Activated CD4-positive, CD25-positive, alpha-beta regulatory T cell treated with anti-CD3 and anti-CD28 coated beads, Interleukin-2, amount 50 U/mL, for 24 hours (primary cell): ENCODE measurements at places on chromosomes 5 and 9.

DNA sequence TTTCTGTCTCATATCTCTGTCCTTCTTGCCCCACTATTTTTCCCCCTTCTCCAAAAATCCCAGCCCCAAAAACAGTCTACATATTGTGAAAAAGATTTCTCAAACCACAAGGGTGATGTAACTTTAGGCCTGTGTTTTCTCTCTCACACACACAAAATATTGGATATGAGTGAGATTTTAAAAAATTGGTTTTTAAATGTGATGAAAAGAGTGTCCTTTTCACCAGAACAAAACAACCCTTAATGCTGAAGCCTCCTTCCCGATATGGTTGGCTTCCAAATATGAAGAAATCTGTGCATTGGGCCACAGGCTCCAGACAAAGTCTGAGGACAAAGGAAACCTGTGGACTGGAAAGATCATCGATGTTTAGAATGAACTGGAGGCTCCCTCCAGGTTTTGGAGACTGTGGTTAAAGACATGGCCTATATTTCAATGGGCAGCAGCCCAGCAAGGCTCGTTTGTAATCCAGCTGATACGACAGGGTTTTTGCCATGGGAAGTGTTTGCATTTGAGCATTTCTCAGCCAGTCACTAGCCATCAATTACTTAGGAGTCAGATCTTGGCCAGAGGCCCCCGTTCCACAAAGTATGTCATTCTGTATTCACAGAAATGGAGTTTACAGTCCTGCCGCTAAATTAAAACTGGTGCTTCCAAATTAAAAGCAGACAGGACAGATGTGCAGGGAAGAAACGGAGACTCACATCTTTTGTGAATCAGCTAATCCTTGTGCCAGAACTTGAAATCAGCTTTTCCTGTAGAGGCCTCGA is 546.3 kb downstream of the EBF1 start:
- ATAC-seq = no peak

GRCh38 chr5:145697251-145697990 is 137.7 kb downstream of the PRELID2 start:
- no peak for ATAC-seq

- no peak for ATAC-seq
Measured at GRCh38 chr5:77569409-77569808, 69.1 kb downstream of the OTP start.

DNA sequence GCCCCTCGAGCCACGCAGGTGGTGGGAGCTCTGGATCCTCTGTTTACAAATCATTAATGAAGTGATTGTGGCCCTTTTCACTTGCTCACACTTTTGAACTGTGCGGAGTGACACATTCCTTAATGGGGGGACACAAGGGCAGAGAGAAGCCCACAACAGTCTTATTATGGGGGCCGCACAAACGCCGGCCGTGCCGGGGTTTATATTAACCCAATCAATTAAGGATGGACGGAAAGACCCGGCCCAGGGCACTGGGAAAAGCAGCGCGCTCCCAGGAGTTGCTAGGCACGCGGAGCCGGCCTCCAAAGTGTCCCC is 634.8 kb downstream of the IRX1 start:
- ATAC-seq = no peak

- no peak for ATAC-seq
Measured at GRCh38 chr5:68540798-68541590, 325.4 kb downstream of the PIK3R1 start.

DNA sequence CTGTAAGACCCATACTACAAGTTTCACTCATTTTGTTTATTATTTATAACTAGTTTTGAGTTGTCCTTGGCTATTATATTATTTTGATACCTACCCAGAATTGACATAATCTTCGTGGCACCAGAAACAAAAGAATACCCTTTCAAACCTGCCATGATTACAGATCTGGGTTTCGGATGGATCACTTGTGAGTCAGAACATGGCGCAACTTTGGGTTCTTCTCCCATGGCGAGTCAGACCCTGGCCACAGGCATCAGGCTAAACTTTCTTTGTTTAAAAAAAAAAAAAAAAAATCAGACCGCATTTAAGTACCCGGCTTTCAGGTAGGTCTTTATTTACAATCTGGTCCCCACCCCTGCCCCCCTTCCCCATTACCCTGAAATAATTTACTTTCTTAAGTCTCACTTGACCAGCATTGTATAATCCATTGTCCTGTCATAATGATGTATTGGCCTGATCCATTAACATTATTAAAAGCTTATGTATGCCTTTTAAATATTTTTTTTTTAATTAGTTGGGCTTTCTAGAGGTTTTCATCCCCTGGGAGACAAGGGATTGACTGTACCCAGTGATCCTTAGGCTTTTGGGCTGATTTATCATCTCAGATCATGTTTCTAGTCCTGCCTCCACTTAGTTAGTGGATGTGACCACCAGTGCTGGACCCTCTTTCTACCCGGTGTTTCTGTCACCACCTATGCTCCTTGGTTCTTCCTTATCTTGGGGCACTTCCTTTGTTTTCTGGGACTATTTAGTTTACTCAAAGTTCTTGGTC is 43.9 kb downstream of the F2RL2 start:
- ATAC-seq = no peak

GRCh38 chr5:146440353-146440752 is 6.8 kb upstream of the TCERG1 start:
- ATAC-seq = no peak

GRCh38 chr5:89053547-89053946 is 170.6 kb upstream of the MEF2C start:
- ATAC-seq = no peak

GRCh38 chr9:89370593-89370992 is 52.3 kb downstream of the SECISBP2 start:
- no peak for ATAC-seq

GRCh38 chr5:52204310-52204709 is 583.4 kb upstream of the ITGA1 start:
- ATAC-seq = no peak

DNA sequence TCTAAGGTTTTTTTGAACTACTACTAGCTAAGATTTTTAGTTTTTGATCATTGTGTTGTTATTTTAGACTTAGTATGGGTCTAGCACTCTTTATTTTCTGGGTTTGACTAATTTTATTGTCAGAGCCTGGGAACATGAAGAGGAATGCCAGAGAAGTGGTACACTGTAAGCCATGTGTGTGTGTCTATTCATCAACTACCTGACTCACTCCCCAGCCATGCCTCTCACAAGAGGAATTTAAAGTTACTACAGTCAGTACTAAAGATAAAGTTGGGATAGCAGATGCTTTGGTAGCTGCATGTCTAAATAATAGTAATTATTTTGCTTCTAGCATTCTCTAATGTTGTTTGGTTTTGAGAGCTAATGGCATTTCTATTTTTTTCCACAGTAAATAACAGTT is 264.8 kb downstream of the CSNK1G3 start:
- no peak for ATAC-seq

DNA sequence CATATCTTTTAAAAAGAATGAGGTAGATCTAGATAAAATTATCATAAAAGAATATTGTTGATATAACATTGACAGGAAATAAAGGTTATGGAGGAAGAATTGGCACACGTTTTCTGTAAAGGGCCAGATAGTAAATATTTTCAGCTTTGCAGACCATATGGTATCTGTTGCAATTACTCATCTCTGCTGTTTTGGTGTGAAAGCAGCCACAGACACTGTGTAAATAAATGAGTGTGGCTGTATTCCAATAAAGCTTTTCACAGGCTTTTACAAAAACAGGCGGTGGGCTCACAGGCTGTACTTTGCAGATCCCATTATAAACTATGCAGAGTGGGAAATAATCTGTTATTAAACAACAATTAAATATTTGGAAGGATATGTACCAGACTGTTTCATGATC is 87.4 kb downstream of the SGCD start:
- ATAC-seq = no peak

DNA sequence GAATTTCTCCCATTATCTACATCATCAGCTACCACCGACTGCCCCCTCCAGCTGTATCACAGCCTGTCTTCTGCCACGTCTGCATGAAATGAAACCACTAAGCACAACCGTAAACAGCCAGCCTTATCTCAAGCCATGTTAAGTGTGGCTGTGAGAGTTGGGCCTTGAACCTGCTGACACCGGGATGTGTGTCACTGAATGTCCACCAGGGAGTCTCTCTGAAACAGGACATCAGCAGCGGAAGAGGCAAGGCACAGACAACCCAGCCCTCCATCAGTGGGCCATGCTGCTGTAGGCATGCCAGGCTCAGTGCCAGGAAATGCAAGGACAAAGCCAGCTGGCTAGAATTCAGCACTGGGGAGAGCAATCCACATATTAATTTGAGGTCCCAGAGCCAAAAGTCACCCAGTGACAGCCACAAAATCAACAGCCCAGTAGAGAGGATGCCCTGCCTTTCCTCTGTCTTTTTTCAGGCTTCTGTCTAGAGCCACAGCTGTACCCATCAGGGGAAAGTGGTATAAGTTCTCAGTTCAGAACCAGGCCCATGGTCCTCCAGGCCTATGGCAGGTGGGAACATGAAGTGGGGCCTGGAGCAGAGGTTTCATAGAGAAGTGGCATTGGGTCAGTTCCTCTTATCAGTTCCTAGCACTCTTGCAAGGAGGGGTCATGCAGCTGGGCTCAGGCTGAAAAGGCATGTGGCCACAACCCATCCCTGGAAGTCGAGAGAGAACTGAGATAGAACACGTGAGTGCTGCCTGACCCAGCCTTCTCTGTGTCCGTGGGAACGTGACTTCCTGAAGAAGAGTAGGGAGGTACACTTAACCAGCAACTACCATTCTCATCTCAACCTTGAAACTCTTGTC is 199.4 kb downstream of the ESM1 start:
- no peak for ATAC-seq

GRCh38 chr5:116778032-116778431 is 203.4 kb upstream of the SEMA6A start:
- ATAC-seq = no peak

- ATAC-seq = no peak
Measured at GRCh38 chr5:71960195-71960594, 147.1 kb upstream of the MAP1B start.

GRCh38 chr5:74389531-74390305 is 250.8 kb downstream of the ENC1 start:
- ATAC-seq = no peak

GRCh38 chr9:2621722-2622460 is at the start of gene VLDLR:
Gene VLDLR, plus strand, starts transcription at chr9:2621787. Its CDS starts 403 bp downstream, at chr9:2622190.
- peak; percentile 15 for ATAC-seq

DNA sequence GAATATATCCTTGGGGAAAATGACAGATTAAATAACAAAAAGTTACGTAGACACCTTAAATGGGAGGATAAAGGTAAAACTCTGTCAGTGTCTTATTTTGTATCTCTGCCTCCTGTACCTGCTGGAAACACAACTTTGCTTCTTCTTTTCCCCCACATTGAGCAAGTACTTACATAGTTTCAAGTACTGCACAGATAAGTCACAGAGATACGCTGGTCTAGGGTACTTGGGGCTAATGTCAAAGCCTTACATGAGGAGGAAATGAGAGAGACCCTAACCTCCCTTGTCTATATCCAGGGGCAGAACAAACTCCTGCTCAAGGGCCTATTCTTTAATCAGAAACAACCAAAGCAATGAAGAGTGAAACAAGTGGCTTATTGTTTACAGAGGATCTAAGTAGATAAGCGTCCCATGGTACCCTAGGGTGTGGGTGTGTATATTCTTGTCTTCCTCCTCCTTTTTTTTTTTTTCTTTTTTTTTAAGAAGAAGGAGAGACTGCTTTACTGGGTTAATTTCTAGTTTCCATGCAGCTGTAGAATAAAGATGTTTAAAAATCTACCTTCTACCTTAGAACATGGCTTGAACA is 43.1 kb downstream of the ELL2 start:
- no peak for ATAC-seq

- no peak for ATAC-seq
Measured at GRCh38 chr5:114367029-114367428, 5.2 kb downstream of the KCNN2 start.

GRCh38 chr9:69371001-69371400 is 46.0 kb downstream of the ENTREP1 start:
- no peak for ATAC-seq

DNA sequence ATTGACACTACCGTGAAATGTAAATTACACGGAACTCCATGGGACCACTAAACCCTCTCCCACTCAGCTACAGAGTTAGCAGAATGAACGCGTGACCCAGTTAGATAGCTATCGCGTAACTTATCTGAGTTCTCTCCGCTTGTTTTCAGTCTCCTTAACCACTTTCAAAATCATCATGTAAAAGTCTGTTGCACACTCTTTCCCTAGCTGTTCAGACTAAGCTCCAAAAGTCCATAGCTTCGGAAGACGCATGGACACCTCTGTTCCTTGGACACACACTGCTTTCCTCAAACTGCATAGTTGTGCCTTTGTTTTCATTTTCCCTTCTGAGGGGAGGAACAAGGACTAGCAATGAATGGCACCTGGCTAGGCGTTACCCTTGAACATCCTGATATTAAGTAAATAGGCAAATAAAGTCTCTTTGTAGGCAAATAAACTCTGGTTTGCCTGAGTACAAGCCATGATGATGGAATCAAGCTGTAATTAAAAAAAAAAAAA is 83.3 kb downstream of the DAPK1 start:
- ATAC-seq = no peak

DNA sequence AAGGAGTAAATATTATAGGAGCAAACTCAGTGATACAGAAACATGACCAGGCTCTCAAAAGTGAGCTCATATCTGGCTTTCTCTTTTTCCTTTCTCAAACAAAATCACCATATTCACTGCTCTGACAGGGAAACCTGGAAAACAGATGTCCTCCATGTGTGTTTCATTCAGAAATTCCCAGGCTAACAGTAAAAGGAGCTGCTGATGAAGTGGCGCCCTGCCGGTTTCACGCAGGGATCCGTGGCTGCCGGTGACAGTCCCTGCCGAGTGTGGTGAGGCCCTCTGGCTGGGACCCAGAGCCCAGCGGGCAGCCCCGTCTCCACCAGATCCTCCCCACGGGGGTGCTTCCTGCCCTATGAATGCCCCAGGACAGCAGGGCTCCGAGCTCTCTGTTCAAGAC is 208.1 kb downstream of the GNA14 start:
- ATAC-seq = no peak

- ATAC-seq = no peak
Measured at GRCh38 chr9:29475471-29475870, 1902.2 kb upstream of the C9orf72 start.

DNA sequence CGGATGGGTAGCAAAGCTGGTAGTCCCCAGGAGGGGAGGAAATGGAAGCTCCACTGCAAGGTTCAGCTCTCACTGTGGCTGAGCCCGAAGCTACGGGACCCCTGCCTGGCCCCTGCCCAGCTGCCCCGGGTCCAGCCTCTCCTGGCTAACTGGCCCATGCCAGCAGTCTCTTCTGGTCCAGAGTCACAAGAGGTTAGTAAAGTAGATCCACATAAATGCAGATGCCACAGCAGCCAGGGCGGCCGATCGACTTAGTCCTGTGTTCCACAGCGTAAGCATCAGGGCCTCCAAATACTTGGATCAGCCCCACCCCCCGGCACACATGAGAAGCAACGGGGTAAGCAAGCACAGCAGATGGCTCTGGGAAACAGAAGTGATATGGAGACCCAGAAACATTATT is 42.1 kb downstream of the MRPL36 start:
- no peak for ATAC-seq
